ENCODE measurements at places on chromosomes 2 and 18.

GRCh38 chr18:9811978-9812377, 73.8 kb upstream of the TXNDC2 start:
- DNase-seq = no peak

GRCh38 chr18:50973367-50974126, 5.7 kb downstream of the ELAC1 start:
- DNase-seq = no peak

DNA sequence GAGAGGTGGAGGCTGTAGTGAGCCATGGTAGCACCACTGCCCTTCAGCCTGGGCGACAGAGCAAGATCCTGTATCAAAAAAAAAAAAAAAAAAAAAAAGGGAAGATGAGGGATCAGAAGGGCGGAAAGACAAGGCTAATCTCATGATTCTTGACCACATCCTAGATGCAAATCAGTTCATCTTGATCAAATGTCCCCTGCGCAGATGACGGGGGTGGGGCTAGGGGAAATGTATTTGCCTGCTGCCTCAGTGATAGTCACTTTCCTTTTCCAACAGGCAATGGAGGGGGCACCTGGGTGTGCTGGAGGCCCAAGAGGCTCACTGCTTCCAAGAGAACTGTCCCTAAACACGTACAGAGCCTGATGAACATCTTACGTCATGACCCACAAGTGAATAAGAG, 3.7 kb upstream of the EMILIN2 start:
- DNase-seq = no peak

DNA sequence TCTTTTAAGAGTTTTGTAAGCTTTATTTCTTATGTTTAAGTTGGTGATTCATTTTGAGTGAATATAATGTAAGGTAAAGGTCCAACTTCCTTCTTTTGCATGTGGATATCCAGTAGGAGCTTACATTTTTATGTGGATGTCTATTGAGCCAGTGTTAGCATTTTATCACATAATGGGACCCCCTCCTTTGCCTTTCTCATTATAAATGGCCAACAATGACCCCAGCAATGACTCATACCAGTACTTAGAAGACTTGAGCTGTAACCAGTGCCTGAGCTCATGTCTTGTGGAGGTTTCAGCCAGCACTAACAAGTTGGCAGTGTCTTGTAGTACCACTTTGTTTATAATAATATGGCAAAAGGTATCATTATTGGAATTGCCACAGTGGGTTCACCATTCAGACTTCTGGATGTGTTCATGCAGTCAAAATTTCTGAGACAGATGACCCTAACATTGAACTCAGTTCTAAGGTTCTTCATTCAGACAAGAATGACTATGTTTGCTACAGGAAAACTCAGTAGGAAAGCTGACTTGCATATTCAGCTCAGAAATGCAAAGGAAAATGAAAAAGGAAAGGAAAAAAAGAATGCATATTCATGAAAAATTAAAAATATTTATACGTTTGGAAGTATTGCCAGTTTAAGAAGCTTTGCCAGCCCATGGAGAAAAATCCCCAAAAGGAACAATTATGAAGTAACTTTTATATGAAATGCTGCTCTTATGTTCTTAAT, 41.0 kb downstream of the CDKL4 start:
- DNase-seq = no peak

DNA sequence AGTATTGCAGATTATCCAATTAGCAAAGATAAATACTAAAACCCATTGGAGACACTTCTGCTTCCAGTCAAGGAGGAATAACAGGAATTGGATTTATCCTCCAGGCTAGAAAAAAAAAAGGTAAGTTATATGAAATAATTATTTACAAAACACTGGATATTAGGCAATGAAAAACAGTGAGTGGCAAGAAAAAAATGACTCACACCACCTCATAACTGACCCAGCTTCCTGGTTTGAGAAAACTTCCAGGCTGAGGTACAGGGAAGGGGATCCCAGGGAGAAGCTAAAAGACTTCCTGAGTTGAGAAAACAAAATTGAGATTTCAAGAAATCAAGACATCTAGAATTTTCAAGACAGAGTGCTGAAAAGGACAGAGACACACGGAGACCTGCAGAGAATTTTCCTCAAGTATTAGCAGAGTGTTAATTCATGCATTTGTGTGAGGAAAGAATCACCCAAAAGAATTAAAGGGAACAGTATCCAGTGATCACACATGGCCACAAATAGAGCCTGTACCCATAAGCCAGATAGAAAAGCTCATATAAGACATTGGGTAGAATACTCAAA, 17.4 kb downstream of the SRD5A2 start:
- DNase-seq = no peak

GRCh38 chr2:158313734-158314133, 142.8 kb downstream of the CCDC148 start:
- no peak for DNase-seq
